CD4-positive, alpha-beta T cell treated with Interleukin-4 for 4 hours (primary cell): ENCODE measurements at places on chromosomes 1 and 21.

DNA sequence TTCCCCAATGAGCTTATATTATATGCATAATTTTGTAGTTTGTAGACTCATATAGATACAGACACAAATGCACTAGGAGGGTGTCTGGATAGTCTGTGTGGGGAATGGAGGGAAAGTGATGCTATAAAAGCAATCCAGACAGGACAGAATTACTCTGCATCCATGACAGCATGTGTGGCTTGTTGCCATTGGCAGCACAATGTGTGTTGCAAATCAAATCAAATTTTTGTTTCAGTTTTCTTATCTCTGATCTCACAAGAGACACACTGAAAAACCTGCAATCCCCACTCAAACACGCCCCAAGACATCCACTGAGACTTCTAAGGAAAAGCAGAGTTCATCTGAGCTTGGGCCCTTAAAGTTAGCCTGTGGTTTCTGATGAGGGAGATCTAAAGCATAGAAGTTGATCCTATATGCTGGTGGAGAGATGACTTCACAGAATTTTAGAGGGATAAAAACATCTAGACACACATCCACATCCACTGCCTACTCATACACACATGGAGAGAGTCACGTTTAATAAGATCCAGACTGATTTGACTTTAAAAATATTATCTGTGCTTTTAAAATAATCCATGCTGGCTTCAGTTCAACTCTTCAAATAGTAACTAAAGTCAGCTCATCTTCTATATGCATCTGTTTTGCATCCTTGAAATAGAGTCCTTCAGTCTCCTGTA lies 313.0 kb upstream of the PLXNA2 start:
- no peak for DNase-seq

- DNase-seq = no peak
Observed at GRCh38 chr1:34398241-34398915, 221.7 kb downstream of the C1orf94 start.

GRCh38 chr21:42553435-42553834 lies 39.8 kb downstream of the SLC37A1 start:
- DNase-seq = no peak

DNA sequence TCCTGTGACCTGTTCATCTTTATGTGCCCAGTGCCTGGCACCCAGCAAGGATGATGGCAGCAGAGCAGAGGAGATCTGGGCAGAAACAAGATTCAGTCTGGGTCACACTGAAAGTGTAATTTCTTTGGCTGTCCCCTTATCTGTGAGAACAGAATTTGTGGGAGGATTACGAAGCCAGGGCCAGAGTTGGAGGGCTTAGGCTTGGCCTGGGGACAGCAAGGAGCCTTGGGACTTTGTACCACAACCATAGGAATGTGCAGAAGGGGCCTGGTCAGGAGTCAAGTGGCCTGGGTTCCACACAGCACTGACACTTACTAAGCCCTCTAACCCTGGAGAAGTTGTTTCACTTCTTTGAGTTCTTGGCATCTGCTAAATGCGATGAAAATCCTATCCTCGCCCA lies 12.8 kb downstream of the PMVK start:
- DNase-seq = no peak

DNA sequence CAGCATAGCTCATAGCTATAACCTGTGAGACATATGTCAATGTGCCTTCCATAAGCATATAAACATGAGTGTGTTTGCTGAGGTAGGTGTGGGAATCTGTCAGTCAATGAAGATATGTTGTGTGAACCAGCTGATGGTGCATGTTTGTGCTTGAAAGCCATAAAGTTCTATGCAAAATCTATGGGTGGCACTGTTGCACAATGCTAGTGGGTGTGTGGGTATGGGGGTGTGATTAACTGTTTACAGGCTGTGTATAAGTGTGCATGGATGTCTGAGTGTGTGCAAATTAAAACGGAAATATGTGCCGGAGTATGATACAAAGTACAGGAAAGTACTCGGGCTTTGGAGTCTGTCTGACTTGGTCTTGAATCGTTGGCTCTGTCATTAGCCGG lies 1.0 kb upstream of the ATP2B4 start:
- peak; percentile 92 for DNase-seq
